ENCODE measurements at places on chromosomes 5 and 9.

- DNase-seq = no peak
Measured at GRCh38 chr5:66969963-66970362, 226.6 kb downstream of the CD180 start.

DNA sequence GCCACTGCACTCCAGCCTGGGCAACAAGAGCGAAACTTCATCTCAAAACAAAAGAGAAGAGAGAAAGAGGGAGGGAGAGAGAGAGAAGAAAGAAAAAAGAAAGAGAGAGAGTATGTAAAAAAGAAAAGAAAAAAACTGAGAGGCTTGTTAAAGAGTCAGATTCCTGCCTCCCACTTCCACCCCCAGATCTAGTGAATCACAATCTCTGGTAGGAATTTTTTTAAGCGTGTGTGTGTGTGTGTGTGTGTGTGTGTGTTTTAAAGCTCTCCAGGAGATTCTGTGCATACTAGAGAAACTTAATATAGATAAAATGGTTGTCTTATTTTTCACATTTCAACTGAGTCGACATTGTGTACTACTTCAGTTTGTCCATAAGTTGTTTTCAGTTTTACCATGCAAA is 32.0 kb downstream of the SAR1B start:
- no peak for DNase-seq

DNA sequence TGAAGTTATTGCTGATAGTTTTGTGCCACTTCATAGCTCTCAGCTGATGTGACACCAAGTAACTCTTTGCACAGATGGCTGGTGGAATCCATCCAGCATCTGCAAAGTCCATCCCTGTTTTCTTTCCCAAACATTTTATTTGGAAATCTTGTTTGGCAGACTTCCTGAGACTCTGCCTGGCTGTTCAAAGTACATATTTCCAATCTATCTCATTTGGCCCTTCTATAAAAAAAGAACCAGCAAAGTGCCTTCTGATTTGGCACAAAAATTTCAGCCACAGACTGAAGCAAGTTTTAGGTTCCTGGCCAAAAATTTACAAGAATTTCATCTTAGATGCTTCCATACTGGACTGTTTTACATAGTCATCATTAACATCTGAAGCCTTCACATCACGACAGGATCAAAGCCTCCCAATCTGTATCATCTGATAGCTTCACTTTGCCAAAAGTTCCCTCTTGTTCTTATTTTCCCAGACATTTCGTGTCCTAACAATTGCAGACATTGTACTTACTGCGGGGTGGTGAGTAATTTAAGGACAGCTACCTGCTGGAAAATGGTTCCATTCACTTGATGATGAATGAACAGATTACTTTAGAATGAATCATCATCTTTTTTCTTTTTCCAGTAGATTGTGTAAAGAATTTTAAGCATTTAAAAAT is 377.3 kb downstream of the KIAA0825 start:
- DNase-seq = no peak

DNA sequence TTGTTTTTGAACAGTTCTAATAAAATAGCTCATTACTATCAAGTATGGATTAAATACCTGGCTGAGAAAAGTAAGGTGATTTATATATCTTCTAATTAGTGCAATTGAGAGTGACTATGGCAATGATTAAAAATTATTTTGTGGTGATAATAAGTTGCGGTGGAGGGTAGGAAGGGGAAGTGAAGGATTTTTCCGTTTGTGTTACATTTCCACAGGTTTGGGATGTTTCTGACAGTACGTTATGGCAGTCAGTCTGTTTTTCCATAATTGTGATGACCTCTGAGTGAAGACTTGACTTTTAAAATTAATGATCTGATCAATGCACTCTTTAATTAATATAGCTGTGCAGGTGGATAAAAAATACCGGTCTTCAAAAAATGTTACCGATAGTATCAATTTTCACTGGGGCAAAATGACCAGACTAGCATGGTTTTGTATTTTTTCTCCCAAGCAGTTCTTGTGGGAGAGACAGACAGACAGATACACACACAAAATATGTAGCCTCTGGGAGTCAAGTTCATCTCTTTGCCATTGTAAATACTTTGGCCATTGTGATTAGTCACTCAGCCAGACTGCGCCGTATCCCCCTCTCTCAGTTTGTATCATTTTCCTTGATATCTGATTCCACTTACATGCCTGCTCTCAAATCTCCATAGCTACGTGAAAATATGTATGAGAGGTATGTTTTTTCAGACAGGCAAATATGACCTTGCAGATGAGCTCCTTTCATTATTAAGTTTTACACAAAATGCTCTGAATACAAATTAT is 60.2 kb downstream of the ARHGAP26 start:
- DNase-seq = no peak

GRCh38 chr9:125854553-125855275 is 107.5 kb downstream of the PBX3 start:
- DNase-seq = no peak

GRCh38 chr9:134204041-134204440 is 39.7 kb upstream of the RNU6ATAC start:
- no peak for DNase-seq

- peak; percentile 1 for DNase-seq
Measured at GRCh38 chr9:81455462-81456219, 233.7 kb downstream of the TLE1 start.

- no peak for DNase-seq
Measured at GRCh38 chr9:18474783-18475182, 830 bp downstream of the ADAMTSL1 start.

- no peak for DNase-seq
Measured at GRCh38 chr5:146079695-146080373, 25.5 kb downstream of the PLAC8L1 start.

DNA sequence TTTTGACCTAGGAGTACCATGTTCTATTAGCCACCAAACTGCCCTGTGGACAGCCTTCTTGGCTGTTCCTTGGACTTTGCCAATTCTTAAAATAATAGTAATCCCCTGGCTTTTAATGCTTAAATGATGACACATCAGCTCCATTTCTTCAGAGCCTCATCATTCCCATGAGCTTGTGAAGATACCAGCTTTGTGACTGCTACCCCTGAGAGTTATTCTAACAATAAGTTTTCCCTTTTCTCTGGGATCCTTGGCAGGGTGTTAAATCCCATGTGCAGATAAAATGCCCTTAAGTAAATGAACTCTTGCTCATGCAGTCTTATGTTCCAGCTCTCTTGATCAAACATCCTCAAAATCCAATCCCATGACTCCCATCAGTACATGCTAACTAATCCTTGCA is 415.3 kb downstream of the CETN3 start:
- DNase-seq = no peak

DNA sequence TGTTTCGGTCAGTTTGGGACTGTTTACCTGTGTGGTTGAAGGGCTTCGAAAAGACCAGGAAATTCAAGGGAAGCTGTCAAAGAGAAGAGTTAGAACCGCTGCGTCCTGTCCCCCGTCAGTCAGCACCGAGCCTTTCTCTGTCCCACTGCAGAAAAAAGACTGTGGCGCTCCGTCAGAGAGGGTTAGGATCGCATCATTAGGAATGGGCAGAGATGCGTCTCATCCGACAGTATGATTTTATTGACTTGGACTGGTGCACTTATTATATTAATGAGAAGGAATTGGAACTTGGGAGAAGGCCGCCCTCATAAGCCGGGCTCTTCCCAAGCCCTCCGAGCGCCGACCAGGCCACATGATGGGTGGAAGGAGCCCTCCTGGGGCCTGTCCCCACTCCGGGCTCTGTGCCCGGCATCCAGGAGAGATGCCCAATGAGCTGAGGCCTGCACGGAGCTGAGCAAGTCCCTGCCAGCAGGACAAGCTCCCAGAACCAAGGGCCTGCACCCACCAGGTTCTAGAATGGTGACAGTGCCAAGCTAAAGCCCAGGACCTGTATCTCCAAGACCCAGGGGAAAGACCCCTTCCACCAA is 71.5 kb downstream of the NEK6 start:
- DNase-seq = no peak

DNA sequence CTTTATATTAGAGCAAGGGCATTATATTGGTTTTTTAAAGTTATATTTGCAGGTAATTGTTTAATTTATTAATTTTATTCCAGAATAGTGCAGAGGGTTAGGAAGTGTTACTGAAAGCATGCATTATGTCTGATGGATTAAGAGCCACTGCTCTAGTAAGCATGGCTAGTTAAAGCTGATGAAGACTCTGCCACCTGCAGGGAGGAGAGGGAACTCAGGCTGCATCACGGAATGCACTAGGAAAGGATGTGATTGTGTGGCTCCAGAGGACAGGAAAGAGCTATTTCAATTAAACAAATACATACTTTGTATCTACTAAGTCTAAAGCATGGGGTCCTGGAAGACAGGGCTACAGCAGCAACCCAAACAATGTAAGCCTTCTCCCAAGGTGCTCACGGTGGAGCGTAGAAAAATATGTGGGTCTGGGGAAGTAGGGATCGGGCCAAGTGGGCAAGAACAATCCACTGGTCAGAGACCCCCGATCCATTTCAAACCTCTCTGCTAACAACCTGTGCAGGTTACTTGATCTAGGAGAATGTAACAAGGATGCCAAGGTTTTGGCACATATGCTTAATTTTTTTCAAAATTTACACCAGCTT is 15.3 kb upstream of the GRXCR2 start:
- peak; percentile 40 for DNase-seq

DNA sequence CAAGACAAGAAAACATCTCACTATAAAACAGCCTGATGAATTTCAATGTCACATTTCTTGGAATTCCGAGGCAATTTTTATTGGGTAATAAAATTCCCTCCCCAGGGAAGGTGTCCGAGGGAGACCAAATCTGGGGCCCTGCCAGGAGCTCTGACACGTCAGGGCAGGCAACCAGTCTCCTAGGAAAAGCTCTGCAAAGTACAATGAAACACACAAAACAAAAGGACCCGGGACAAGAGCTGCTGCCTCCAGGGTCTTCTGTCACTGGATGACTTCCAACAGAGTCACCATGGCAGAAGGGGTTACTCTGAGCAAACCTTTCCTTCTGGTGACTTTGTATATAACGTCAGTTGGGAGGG is 50.8 kb downstream of the SAXO1 start:
- DNase-seq = no peak

DNA sequence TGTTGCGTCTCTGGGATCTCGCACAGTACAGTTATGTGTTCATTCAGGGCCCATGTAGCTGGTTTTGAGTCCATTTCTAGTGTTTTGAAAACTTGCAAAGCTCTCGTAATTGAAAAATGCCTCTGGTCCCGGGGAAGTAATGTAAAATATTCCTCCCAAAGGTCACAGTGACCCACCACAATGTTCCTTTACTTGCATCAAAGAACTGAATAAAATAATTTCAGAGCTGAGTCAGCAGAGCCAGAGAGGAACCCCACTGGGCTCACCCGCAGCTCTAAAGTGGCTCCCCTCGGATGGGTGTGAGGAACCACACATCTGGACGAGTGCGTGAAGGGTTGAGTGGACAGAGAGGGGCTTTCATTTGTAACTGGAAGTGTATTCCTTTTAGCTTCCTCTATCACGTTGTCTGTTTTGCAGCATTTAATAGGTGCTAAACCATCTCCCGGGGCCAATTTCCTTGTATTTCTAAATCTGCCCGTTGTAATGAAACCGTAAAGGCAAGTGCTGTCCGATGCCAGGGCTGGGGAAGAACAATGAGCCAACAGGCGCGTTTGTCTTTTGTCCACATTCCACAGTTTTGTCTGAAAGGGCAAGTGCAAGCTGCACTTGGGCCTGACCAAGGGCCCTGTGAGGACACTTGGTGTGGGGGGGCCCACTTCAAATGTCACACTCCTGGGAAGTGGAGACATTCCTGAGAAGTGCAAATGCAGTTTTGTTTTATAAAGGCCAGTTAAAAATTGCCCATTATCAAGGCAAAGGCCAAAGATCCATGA is 29.9 kb downstream of the COL5A1 start:
- no peak for DNase-seq

- DNase-seq = peak; percentile 36
Measured at GRCh38 chr5:38725371-38725865, 120.4 kb upstream of the OSMR start.

- DNase-seq = no peak
Measured at GRCh38 chr9:123309611-123310010, 41.2 kb upstream of the STRBP start.

- DNase-seq = no peak
Measured at GRCh38 chr9:3874449-3875360, 348.9 kb upstream of the RFX3 start.

- DNase-seq = no peak
Measured at GRCh38 chr5:111976705-111977435, 219.9 kb upstream of the NREP start.

- DNase-seq = no peak
Measured at GRCh38 chr5:79227484-79228025, 8.4 kb upstream of the JMY start.

DNA sequence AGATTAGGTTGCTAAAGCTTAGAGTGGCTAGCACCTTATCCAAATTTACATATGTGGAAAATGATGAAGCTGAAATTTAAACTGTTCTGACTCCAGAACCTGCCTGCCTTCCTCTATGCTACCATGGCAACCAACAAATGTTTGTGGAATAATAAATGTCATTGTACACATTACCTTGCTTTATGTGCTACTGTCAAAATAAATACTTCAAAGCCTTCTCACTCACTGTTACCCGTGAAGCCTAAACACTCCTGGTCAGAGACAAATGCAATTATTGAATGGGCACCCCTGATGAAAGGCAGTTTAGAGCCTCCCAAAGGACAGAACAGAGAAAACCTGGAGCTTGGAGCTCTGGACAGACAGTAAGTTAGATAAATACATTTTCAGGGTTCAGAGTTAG is 158.6 kb downstream of the FAM114A2 start:
- no peak for DNase-seq

- no peak for DNase-seq
Measured at GRCh38 chr5:167798448-167798847, 493.0 kb upstream of the WWC1 start.

DNA sequence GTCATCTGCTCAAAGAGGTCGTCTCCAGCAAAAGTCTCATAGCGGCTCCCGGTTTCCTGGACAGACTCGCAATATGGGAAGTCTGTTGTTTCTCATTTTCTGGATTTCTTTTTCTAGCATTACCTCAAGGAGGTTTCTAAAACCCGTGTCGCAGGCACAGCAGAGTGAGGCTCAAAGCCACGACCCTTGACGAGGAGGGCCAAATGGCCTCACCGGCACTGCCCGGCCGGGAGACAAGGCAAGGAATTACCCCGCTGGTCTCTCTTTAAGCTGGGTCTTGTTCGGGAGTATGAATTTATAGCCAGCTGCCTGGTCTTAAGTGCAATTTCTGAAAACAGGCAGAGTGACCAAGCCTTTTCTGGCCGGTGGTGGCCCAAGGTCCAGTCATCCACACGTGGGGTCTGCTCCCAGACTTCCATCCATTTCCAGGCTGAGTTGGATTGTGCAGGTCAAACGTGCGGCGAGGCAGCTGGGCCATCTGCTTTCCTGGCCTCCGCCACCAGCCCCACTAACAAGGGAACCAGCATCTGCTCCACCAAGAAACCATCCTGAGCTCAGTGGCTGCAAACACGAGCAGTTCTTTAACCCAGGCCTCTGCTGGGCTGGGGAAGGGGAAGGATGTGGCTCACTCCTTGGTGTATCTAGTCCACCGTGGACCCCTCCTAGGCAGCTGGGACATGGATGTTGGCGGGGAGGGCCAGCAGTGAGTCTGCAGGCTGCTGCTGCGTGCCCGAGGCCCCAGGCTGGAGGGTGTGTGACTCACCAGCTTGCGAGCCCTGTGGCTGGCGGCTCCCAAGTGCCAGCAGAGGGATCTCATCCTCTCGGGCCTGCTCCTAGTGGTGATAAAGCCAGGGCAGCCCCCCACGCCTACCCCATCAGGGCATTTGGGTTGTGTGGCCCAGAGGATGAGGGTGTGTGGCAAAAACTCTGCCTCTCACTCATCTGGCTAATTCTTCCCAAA is 55.6 kb upstream of the COL5A1 start:
- no peak for DNase-seq

Measured in cerebellar cortex (tissue), 1 donor.